Left ventricle myocardium inferior (tissue), 1 donor: ENCODE measurements at places on chromosomes 6 and 20. TPM values are rescaled to one million over a fixed set of nuclear protein-coding genes. Genes with fewer than 3 reads are reported as not detected.

Gene EBF4
- 4.9 TPM for total RNA-seq

Gene NEU1
- total RNA-seq: 26.0 TPM

Gene KIAA0408
- total RNA-seq: 2.2 TPM

Gene FNDC1
- total RNA-seq: 1.8 TPM

Gene XKR7
- total RNA-seq: not detected

Gene HLA-DQB1
- 2.0 TPM for total RNA-seq

DNA sequence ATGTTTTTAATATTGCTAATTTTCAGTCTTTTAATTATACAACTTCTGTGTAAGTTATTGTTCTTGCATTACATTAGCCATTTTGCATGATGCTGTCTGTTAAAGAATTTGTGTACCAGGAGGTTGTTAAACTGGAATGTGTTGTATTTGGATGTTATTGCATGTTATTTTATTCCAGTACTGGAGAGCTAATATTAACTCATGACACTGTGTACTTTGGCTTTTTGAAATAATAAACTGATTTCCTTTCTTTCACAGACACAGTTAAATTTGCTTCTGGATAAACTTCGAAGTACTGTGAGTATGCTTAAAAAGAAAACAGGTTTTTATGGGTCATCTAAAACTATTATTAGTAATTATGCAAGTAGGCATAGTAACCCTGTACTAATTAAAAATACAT lies 121.3 kb downstream of the MYO6 start:
- DNase-seq: no peak

DNA sequence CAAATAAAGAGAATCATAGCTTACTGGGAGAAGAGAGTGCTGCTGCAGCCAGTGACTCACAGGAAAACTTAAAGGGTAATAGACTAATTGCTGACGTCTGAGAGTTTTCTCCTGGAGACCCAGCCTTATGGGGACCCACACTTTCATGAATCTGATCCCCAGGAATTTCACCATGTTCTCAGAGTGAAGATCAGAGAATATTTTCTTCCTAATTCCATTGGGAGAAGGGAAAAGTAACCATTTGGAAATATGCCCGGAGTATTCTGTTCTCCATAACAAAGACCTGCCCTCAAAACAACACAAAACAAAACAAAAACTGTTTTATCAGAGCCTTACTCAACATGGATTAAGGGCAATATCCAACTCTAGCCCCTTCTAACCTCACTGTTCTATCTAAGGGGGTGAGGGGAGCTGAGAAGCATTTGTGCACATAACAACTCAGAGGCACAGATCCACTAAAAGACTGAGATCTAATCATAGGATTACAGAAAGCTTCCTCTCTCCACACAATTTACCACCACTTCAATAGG lies 168.2 kb upstream of the SSTR4 start:
- DNase-seq: no peak

DNA sequence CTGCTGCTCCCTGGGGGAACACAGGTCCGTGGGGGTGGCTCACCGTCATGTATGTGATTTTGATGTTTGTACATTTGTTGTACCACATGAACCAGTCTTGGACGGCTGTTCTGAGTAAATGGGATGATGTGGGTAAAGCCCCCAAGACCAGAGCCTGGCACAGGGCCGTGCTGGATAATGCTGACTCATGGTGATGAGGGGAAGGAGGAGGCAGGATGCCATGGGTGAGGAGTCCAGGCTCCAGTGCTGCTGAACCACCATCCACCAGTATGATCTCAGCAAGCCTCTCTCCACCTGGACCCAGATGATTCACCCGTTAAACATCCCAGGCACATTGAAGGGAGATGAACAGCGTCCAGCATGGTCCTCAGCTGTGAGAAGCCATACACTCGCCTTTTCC lies 9.6 kb upstream of the APCDD1L start:
- no peak for DNase-seq

- DNase-seq: no peak
These were observed 476 bp upstream of the TP53RK start for GRCh38 chr20:46689754-46690085.

GRCh38 chr6:154301839-154302752 lies 54.5 kb downstream of the IPCEF1 start:
- no peak for DNase-seq

GRCh38 chr6:143515061-143515760 lies 3.7 kb upstream of the FUCA2 start:
- DNase-seq: peak; percentile 74

DNA sequence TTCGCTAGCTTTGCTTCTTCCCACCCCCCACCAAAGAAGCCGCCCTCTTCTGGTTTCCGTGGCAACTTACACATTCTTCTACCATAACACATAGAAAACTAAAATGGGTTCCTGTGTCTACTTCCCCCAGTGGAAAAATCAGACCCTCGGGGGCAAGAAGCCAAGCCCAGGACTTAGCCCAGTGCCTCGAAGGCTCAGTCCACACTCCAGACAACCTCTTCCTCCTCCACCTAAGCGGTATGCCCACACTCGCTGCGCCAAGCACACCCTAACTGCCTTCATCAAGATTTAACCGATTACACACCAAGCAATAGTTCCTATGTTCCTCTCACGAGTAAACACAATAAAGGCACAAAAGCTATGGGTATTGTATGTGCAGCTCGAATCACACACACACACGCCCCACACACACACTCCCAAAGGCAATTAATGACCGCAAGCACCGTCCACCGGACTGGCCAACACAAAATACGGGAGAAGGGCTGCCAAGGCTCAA lies 537 bp downstream of the PPIL4 start:
- DNase-seq: peak; percentile 19

DNA sequence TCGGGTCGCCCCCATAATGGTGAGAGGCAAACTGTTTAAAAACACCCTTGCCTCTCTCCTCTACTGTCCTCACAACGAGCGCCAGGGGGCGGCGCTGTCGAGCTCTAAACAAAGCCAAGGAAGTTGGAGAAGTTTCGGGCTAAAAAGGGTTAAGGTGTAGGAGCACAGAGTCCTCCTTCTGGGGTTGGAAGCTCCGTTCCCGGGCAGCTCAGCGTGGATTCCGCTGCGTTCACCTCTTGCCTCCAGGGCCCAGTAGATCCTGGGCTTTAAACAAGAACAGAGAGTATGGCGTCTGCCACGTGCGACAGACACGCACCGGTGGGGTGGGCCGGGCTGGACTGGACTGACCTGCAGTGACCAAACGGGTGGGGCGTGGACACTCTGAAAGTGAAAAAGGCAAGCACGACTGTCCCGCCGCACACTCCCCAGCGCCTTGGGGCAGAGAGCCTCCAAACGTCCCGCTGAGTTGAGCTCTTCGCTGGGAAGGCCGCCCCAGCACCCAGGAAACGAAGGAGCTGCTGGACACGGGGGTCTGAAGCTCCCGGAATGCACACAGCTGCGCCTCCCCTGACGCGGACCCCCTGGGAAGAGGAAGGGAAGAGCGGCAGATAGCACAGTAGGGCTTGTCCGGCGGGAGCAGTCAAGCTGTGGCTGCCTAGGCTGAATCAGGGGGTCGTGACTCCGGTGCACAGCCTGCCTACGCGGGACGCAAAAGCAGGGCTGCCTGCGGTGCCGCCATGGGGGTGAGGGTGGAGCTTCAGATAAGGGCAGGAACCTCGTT lies 1.6 kb upstream of the THBD start:
- peak; percentile 87 for DNase-seq

DNA sequence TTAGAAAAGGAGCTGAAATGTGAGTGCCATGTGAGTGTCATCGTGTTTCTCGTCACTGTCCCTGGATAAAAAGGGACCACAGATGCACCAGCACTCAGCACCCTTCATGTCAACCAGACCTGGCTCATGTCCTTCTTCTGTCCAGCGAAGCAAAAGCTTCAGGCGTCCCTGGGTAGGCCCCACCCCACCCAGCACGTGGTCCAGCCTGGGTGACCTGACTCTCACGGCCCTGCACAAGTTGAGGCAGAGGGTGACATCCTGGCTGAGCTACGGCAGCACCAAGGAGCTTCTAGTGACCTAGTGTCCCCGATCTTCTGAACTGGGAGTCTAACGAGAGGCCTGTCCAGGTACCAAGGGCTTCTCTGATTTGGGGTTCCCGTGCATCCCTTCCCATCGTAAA lies 37.8 kb downstream of the PSMG4 start:
- DNase-seq: no peak

DNA sequence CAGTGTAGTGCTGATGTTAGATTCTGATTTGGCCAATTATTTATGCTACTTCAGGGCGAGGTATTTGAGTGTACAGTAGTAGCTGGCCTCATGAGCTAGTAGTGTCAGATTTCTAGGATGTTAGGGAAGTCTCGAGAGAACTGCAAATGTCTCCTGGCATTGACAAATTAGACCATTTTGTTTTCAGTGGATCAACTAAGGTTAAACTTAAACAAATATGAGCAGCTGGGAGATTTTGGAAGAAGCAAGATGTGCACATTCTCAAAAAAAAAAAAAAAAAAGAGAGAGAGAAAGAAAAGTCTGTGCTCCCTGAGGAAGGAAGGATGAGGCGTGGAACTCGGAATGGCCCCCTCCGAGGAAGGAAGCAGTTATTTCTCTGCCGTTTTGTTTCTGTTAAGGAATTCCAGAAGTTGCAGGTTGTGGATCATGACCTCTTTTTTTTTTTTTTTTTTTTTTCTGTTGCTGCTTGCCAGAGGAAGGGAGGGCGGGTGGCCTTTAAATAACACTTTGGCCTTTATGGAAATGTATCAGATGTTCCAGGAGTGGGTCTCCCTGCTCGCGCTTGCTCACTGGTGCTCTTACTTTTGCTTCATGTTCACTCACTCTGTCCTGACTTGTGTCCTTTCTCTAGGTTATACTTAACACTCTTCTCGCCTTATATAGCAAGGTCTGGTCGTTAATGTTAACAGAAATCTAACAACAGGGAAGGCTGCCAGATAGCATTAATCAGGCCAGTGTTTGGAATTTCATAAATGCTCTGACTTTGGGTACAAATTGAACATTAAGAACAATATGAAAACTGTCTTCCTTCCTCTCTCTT lies 124.4 kb downstream of the TCP11 start:
- peak; percentile 58 for DNase-seq

DNA sequence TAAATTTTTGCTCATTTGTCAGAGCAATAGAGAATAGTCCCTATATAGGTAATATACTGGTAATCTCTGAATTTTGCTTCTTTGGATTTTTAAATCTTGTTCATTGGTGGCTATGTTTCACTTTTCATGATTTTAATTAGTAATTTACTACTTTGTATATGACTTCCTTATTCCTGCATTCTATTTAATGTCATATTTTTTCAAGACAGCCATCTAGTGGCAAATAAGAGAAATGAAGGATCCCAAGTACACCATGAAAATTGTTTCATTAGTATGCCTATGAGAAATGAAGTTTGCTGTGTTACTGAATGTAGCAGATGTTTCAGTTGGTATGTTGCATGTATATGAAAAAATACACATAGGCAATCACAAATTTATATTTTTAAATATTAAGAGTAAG lies 82.4 kb downstream of the ZNF292 start:
- no peak for DNase-seq

DNA sequence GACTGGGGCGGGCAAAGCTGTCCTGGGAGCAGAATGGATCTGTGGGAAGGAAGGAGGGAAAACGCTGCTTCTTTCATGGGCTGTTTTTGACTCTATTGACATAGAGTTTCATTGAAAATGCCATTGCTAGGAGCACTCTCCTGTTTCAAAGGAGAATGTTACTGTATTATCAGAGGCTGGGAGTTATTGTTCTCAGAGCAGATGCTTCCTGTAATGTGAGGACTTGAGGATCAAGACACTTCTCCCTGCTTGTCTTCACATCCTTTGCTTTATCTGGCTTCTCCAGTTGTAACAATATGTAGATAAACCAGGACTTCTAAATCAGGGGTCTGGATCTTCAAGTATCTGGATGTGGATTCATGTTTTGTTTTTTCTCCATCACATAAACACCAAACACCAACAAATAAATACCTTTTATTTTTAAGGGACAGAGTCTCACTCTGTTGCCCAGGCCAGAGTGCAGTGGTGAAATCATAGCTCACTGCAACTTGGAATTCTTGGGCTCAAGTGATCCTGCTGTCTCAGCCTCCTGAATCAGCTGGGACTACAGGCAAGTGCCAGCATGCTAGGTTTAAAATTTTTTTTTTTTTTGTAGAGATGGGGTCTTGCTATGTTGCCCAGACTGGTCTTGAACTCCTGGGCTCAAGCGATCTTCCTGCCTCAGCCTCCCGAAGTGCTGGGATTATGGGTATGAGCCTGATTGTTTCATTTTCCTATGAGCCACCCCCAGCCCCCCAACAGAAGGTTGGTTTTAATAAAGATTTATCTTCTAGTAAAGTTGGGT lies 3.9 kb downstream of the CD109 start:
- no peak for DNase-seq

DNA sequence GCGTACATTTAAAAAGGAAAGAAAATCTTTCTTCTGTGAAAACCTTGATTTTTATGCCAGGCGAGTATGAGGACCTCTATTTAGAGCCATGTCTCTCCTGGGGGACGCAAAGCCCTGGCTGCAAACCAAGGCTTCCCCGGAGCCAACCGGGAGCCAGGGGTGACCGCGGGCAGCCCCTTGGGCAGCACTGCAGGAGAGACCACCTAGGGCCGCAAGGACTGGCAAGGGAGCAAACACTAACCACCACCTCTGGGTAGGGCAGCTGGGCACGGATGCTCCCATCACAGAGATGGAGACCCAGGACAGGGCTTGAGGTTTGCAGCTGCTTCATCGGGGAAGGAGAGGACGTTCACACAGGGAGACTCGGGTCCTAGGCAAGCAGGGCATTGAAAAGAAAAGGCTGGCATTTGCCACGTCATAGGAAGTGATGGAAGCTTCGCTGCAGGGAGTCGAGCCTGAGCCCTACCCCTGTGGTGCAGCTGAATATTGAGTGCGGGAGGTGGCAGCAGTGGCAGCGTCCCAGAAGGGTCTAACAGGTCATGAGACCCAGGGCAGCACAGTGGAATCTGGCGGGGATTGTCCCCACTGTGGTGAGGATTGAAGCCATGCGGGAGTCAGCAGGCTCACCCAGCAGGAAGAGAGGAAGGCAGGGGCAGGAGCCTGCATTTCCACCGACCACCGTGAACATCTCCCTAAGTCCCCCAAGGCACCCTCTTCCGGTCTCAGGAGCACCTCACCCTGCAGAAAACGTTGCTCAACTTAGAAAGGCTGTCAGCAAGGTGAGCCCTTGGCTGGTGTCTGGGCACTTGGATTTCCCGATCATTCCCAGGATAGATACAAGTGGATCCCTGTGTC lies 156.2 kb upstream of the CST7 start:
- DNase-seq: no peak

DNA sequence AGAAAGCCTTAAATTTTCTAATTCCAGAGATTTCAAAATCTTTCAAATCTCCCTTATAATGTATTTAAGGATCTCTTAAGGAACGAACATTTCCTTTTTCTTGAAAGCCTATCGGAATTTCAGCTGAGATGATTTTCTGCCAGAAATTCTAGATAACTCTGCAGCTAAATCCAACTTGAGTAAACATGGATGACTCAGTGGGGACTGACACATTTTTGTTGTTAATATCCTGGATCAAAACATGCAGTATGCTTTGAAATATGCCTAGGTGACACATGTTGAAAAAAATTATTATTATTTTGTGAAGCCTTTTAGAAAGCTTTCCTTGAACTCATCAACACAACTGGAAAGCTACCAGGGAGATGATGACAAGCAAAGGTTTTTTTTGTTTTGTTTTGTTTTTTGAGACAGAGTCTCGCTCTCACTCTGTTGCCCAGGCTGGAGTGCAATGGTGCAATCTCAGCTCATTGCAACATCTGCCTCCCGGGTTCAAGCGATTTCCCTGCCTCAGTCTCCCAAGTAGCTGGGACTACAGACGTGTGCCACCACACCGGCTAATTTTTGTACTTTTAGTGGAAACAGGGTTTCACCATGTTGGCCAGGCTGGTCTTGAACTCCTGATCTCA lies 140.1 kb upstream of the SNX9 start:
- DNase-seq: no peak

GRCh38 chr20:21028436-21028835 lies 77.7 kb downstream of the LINC00237 start:
- DNase-seq: no peak

GRCh38 chr20:62691487-62691886 lies 17.1 kb upstream of the NTSR1 start:
- no peak for DNase-seq
